ENCODE measurements at places on chromosomes 5 and 9.

- no peak for DNase-seq
Measured at GRCh38 chr5:177275883-177276282, 27.6 kb downstream of the RAB24 start.

DNA sequence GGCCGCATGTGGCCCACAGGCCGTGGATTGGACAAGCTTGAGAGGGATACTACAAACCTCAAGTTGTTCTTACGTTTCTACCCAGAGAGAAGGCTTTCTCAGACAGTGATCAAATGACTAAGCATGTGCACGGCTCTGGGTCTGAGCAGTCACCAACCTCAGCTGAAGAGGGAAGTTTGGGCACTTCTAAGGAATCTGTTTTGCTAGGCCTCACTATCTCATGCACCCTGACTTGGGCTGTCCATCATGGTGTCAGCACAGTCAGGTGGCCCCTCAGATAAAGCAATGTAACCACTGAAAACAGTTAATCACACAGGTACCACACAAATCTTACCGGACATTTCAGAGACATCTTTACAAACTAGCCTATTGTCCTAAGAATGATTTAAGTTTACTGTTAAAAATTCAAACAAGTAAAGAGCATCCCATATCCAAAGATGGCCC is 24.6 kb downstream of the CSF2 start:
- DNase-seq = no peak

DNA sequence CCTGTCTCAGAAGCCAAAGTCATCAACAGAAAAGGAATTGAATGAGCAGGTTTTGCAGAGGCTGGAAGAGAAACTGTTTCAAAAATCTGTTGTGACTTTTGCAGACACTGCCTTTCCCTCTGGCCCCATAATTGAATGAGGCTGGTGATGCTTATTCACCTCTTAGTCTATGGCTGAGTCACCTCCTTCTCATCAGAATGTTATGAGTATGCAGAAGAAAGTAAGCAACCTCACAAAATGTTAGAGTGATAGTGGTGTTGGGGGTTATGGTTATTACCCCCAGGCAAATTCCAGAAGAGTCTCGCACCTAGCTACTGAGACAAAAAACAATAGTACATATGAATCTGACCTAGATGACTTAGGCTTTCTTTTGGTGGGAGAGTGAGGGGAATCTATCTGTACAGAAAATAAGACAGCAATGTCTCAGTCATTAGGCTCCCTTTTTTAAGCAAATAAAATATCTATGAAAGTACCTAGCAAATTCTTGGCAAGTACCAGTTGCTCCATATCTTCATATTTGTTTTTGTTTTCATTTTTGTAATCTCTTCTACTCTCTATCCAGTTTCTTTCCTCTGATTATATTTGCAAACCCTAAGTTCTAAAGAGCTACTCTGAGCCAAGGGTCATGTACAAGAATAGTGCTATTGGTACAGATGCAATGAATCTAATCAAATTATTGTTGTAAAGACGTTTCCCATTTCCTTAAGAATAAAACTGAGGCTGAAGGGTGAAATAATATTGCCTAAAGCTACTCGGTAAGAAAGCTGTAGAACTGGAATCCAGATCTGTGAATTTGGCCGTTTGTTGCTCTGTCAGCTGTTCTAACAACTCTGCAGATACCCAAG is 498.1 kb upstream of the TNC start:
- DNase-seq = no peak

- no peak for DNase-seq
Measured at GRCh38 chr9:136672431-136673087, 9.8 kb downstream of the EGFL7 start.
